ENCODE measurements at places on chromosomes 7 and 10. TPM values are rescaled to one million over a fixed set of nuclear protein-coding genes. Genes with fewer than 3 reads are reported as not detected.

The TAS2R60 gene
- not detected for total RNA-seq

The GNGT1 gene
- total RNA-seq, result not detected

The IKZF1 gene
- not detected for total RNA-seq

The AOC1 gene
- not detected for total RNA-seq

The DGKB gene
- 0.15 TPM for total RNA-seq

The CABCOCO1 gene
- 1.7 TPM for total RNA-seq

Measured in smooth muscle cell of trachea (primary cell).